ENCODE measurements at places on chromosomes 16 and 17.

DNA sequence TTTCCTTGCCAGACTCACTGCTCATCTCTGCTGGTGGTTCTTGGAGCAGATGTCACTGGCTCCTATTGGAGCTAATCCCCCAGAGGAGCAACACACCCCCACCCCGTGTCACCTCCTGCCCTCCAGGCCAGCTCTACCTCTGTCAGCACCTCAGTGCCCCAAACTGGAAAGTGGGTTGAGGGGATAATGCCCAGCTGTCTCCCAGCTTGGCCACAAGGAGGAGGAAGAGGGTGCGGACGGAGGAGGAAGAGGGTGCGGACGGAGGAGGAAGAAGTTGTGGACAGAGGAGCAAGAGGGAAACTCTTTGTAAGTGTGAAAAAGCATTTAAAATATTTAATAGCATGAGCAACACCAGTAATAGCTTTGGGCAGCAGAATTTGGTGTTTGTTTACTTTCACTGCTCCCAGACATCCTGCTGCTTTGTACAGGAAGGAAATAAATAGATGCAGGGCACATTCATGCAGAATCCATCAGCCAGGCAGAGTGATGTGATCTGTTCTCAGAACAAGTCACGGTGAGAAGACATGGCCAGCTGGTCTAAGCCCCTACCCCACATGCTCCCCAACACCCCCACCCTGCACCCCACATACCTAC, 82.5 kb downstream of the C17orf67 start:
- H3K27me3 ChIP-seq, result no peaks in the 10 kb centered on the region
- no peak for DNase-seq
- no peak overlapping the region for H3K27ac ChIP-seq
- no peak overlapping the region for H3K4me3 ChIP-seq
- no peaks in the 10 kb centered on the region for H3K36me3 ChIP-seq
- peaks cover 2% of the 10 kb centered on the region for H3K4me1 ChIP-seq

DNA sequence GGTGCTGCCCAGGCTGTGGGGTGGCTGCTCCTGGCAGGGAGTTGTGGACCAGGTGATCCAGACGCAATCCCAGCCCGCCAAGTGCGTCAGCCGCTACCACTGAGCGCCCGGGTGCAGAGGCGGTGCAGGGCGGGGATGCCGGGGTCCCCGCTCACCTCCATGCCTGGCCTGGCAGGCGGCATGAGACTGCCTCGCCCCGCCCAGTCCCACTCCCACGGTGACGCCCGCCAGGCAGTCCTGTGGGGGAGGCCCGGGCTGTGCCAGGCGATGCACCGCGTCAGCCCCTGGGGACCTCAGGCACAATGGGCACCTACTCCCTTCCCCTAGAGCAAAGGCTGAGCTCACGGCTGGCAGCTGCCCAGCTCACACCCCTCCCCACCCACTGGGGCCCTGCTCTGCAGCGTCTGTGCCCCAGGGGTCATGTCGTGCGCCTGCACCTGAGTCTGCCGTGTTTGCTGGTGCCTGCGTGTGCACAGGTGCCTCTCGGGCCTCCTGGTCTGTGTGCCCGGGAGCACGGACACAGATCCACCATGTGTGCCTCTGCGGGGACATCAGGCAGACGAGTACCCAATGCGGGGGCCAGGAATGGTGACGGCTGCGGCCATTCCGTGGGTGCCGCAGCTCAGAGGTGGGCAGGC, 5.3 kb downstream of the RPUSD1 start:
- no peaks in the 10 kb centered on the region for H3K27me3 ChIP-seq
- H3K4me3 ChIP-seq, result no peak overlapping the region
- H3K4me1 ChIP-seq, result no peaks in the 10 kb centered on the region
- DNase-seq, result no peak

- H3K27ac ChIP-seq, result no peak within 1 kb of the TSS
- H3K4me1 ChIP-seq, result no peaks in the 10 kb centered on the region
- no peaks in the 10 kb centered on the region for H3K27me3 ChIP-seq
Measured at GRCh38 chr17:48037036-48037837, at the start of gene COPZ2. TSS of gene COPZ2 (minus strand) at chr17:48037797. CDS start at chr17:48037777, 20 bp downstream.

GRCh38 chr16:49021136-49021535, 260.5 kb downstream of the CBLN1 start:
- DNase-seq, result peak; percentile 69
- no peak overlapping the region for H3K27ac ChIP-seq
- no peaks in the 10 kb centered on the region for H3K27me3 ChIP-seq

- no peaks in the 10 kb centered on the region for H3K36me3 ChIP-seq
- no peaks in the 10 kb centered on the region for H3K4me1 ChIP-seq
- H3K4me3 ChIP-seq, result no peak overlapping the region
- DNase-seq, result no peak
Measured at GRCh38 chr17:73683771-73684170, 39.5 kb upstream of the SDK2 start.

- no peak overlapping the region for H3K4me3 ChIP-seq
- H3K27ac ChIP-seq, result no peak overlapping the region
- DNase-seq, result no peak
- H3K4me1 ChIP-seq, result no peaks in the 10 kb centered on the region
Measured at GRCh38 chr17:51805765-51806164, 352.7 kb downstream of the CA10 start.

DNA sequence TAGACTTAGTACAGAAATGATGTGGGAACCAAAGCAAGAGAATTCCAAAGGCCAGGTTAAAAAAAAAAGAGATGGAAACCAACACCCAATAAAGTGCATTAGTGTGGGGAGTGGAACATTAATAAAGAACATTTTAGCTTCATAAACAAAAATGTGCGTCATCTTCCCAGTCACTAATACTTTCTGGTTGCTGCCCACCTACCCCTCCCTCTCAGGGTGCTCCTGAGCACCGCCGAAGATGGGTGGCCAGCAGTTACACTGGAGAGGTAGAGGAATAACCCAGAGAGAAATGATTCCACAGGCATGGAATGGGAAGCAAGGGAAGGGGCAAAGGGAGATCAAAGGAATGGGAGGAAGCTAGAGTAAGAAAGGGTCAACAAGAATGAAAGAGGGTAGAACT, 6.0 kb upstream of the CHD3 start:
- H3K4me3 ChIP-seq, result no peak overlapping the region
- no peaks in the 10 kb centered on the region for H3K4me1 ChIP-seq
- peak overlapping the region; percentile 49 for H3K27ac ChIP-seq

- peak overlapping the region; percentile 92 for H3K27ac ChIP-seq
- no peaks in the 10 kb centered on the region for H3K36me3 ChIP-seq
- peaks cover 5% of the 10 kb centered on the region for H3K4me1 ChIP-seq
- no peak overlapping the region for H3K4me3 ChIP-seq
- peak; percentile 91 for DNase-seq
Measured at GRCh38 chr16:68079626-68080344, 5.4 kb upstream of the NFATC3 start.

DNA sequence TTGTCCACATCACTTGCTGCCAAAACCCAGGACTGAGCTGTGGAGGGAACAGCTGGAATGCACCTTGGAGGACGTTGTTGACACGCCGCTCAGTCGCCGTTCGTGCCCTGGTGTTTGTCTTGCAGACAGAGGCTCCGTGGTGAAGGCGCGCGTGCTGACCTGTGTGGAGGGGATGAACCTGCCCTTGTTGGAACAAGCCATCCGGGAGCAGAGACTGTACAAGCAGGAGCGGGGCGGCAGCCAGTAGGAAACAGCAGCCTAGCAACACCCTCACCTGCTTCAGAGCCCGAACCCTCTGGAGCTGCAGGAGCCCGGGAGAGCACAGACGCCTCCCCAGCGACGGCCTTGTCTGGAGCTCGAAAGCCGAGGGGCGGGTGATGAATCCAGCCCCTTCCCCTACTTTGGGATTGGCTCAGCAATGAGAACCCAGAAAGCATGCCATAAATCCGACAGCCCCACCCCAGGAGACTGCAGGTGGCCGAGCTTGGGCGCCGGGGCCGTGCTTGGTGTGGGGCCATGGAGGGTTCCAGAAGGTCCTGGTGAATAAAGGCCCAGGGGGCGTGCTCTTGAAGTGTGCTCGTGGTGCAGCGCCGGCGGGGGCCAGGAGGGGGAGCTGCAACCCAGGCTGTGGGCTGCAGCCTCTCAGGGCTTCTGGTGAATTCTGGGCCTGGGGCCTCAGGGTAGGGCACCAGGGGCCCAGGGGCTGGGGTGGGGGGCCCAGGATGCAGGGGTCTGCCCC, 470 bp upstream of the CDK3 start:
- H3K27me3 ChIP-seq, result no peaks in the 10 kb centered on the region
- H3K4me1 ChIP-seq, result no peaks in the 10 kb centered on the region
- no peak for DNase-seq
- H3K4me3 ChIP-seq, result no peak overlapping the region
- H3K27ac ChIP-seq, result no peak overlapping the region
- no peaks in the 10 kb centered on the region for H3K36me3 ChIP-seq

DNA sequence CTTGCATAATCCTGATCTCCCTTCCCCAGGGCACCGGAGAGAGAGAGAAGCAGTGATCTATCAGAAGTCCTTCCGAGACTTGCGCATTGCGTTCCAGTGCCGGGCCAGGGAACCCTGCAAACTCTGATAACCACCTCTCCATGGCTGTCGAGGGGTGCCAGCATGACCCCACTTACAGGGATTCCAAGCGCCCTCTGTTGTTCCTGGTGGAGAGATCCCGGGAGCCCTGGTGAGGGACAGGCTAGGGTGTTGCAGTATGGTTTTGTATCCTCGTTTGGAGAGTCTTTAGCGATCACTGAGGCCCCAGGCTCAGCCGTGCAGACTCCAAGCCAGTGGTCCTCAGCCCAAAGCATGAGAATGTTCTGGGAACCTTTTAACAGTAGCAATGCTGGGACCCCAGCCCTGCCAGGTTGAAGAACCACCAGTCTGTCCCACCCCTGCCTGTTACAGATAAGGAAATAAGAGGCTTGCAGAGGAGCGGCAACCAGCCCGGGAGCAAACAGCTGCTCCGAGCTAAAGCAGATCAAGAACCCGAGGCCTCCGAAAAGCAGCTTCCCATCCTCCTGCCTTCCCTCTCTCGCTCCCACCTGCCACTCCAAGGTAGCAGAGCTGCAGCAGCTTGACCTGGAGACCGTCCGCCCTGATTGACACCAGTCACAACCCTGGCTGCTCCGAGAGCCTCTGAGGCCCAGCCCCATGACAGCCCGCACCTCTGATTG, 150.3 kb upstream of the RPL38 start:
- no peak overlapping the region for H3K4me3 ChIP-seq
- H3K27me3 ChIP-seq, result no peaks in the 10 kb centered on the region
- no peak for DNase-seq
- H3K36me3 ChIP-seq, result no peaks in the 10 kb centered on the region
- H3K4me1 ChIP-seq, result no peaks in the 10 kb centered on the region

- no peak overlapping the region for H3K4me3 ChIP-seq
- H3K27ac ChIP-seq, result no peak overlapping the region
- no peaks in the 10 kb centered on the region for H3K27me3 ChIP-seq
- no peaks in the 10 kb centered on the region for H3K36me3 ChIP-seq
- DNase-seq, result no peak
Measured at GRCh38 chr16:86389566-86390328, 120.6 kb upstream of the FOXF1 start.

- no peaks in the 10 kb centered on the region for H3K4me1 ChIP-seq
- no peak overlapping the region for H3K27ac ChIP-seq
- DNase-seq, result no peak
- H3K4me3 ChIP-seq, result no peak overlapping the region
- no peaks in the 10 kb centered on the region for H3K36me3 ChIP-seq
- H3K27me3 ChIP-seq, result no peaks in the 10 kb centered on the region
Measured at GRCh38 chr16:61677776-61678175, 358.5 kb downstream of the CDH8 start.

DNA sequence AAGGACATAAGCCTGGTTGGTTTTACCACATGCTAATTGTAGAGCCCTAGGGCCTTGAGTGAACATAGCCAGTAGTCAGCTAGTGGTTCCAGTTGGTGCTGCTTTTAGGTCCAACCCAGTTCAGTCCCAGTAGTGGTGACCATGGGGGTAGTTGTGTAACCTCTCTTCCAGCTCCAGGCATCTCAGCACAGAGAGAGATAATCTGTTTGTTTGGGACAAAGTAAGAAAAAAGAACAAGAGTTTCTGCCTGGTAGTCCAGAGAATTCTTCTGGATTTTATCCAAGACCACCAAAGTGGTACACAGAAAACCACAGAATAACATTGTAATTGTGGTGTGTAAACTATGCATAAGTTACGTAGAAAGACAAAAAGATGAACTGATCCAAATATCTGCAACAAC, 5.2 kb upstream of the CCL13 start:
- H3K4me1 ChIP-seq, result no peaks in the 10 kb centered on the region
- no peak overlapping the region for H3K27ac ChIP-seq
- no peak for DNase-seq
- no peaks in the 10 kb centered on the region for H3K36me3 ChIP-seq
- no peak overlapping the region for H3K4me3 ChIP-seq

GRCh38 chr16:73022534-73022933, 25.4 kb downstream of the ZFHX3 start:
- H3K36me3 ChIP-seq, result no peaks in the 10 kb centered on the region
- H3K27me3 ChIP-seq, result no peaks in the 10 kb centered on the region
- H3K27ac ChIP-seq, result no peak overlapping the region
- H3K4me3 ChIP-seq, result no peak overlapping the region

GRCh38 chr17:17496189-17497064, at the start of gene RASD1:
TSS of gene RASD1 (minus strand) at chr17:17496395. CDS start at chr17:17496181, 214 bp downstream.
- H3K36me3 ChIP-seq, result no peaks in the 10 kb centered on the region
- H3K27ac ChIP-seq, result peak within 1 kb of the TSS; percentile 90
- no peaks in the 10 kb centered on the region for H3K27me3 ChIP-seq
- H3K4me3 ChIP-seq, result peak within 1 kb of the TSS; percentile 77

DNA sequence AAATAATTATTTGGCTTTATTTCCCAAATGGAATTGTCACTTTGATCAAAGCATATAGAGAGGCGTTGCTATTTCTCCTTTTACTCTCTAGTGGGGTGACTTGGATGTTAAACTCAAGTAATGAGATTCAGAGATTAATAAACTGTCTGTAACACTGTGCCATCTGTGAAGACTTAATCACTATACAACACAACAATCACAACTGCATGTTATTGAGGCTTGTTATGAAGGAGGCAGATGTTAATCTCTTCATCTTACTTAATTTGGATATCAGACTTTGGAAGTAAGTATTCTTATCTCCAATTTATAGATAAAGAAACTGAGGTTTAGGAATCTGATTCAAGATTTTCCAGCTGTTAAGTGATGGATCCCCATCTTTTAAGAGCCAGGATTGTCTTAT, 132.5 kb downstream of the CNTNAP4 start:
- no peak overlapping the region for H3K27ac ChIP-seq
- no peak overlapping the region for H3K4me3 ChIP-seq
- no peaks in the 10 kb centered on the region for H3K4me1 ChIP-seq
- no peaks in the 10 kb centered on the region for H3K36me3 ChIP-seq
- no peak for DNase-seq

DNA sequence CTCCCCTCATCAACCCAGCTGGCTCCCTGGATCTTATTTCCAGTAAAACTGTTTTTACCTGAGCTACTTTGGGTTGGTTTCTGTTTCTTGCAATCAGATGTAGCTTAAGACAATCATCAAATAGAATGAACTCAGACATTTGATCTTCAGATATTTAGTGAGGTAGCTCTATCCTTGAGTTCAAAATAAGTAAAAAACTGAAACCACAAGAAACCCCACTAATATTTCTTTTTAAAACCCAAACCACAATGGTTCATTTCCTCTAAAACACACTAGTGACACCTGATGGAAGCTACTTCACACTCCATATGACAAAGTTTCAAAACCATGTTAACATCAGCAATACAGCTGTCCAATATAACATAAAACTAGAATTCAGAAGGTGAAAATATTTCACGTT, 37.8 kb downstream of the CACNG1 start:
- H3K36me3 ChIP-seq, result peaks cover 3% of the 10 kb centered on the region
- DNase-seq, result no peak
- H3K27ac ChIP-seq, result no peak overlapping the region
- no peak overlapping the region for H3K4me3 ChIP-seq
- no peaks in the 10 kb centered on the region for H3K27me3 ChIP-seq

GRCh38 chr16:4513086-4513860, 25.3 kb downstream of the CDIP1 start:
- H3K4me1 ChIP-seq, result peaks cover 22% of the 10 kb centered on the region
- DNase-seq, result no peak
- H3K27ac ChIP-seq, result no peak overlapping the region
- peaks cover 19% of the 10 kb centered on the region for H3K36me3 ChIP-seq
- H3K27me3 ChIP-seq, result no peaks in the 10 kb centered on the region

Data from kidney (tissue), 22 donors.